ENCODE measurements at places on chromosomes 7 and 10. TPM values are rescaled to one million over a fixed set of nuclear protein-coding genes. Genes with fewer than 3 reads are reported as not detected.

Gene GPR15LG
- total RNA-seq, result not detected

- H3K27me3 ChIP-seq, result no peaks in the 10 kb centered on the region
- peaks cover 58% of the 10 kb centered on the region for H3K4me1 ChIP-seq
- H3K36me3 ChIP-seq, result no peaks in the 10 kb centered on the region
These were observed 38.6 kb downstream of the ZNRF2 start for GRCh38 chr7:30323006-30323355.

DNA sequence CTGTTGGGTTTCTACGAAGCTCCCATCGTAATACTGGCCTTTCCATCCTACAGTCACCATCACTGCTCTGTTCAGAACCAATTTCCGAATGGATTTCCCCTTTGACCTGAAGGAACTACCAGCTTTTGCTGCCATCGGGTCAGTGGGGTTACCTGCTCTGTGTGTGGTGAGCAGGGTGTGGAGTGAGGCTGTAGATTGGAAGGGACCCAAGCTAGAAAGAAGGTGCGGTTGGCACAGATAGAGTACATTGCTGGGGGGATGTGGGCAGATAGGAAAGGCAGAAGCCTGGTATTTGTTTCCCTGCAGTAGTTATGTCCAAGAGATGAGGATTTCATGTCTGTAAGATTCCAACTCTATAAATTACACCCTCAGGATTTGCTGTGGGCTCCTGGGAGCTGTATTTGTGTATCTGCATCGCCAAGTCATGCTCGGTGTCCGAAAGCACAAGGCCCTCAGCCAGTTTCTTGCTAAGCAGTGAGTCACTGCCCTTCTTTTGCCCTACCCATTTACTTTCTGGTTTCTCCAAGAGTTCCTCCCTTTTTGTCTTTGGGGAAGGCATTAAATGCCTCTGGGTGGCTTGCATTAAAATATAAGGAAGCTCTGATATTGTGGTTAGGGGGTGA, 15.4 kb downstream of the CLCN1 start:
- H3K27ac ChIP-seq, result peak overlapping the region; percentile 96
- H3K36me3 ChIP-seq, result no peaks in the 10 kb centered on the region
- H3K4me1 ChIP-seq, result peaks cover 51% of the 10 kb centered on the region
- no peaks in the 10 kb centered on the region for H3K27me3 ChIP-seq

Gene VAX1
- total RNA-seq, result 0.98 TPM

GRCh38 chr7:40721342-40721949, 586.6 kb downstream of the SUGCT start:
- no peak overlapping the region for H3K27ac ChIP-seq
- DNase-seq, result no peak
- no peaks in the 10 kb centered on the region for H3K36me3 ChIP-seq
- no peak overlapping the region for H3K4me3 ChIP-seq
- no peaks in the 10 kb centered on the region for H3K27me3 ChIP-seq

DNA sequence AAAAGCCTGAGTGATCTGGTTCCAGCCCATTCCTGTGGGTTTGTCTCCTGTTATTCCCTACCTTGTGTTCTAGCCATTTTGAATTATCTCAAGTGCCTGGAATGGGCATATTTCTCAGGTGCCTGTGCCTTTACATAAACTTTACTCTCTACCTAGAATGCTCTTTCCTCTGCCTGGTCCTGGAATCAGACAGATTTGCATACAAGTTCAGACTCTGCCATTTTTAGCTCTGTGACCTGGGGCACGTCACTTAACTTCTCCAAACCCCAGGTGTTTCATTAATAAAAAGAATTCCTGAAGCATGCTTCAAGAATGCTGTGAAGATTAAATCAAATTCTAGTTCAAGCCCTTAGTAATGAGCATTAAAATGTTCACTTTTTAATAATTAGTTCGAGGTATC, 7.8 kb downstream of the DCLRE1A start:
- no peaks in the 10 kb centered on the region for H3K36me3 ChIP-seq
- H3K27me3 ChIP-seq, result no peaks in the 10 kb centered on the region
- no peak for DNase-seq
- peaks cover 10% of the 10 kb centered on the region for H3K4me1 ChIP-seq

- no peaks in the 10 kb centered on the region for H3K27me3 ChIP-seq
- no peaks in the 10 kb centered on the region for H3K4me1 ChIP-seq
- no peak overlapping the region for H3K4me3 ChIP-seq
These were observed 199.5 kb downstream of the ZNF438 start for GRCh38 chr10:30832001-30832748.
